ENCODE measurements at places on chromosomes 6 and 20. TPM values are rescaled to one million over a fixed set of nuclear protein-coding genes. Genes with fewer than 3 reads are reported as not detected.

The SYCP2L gene
- total RNA-seq, result 0.46 TPM

DNA sequence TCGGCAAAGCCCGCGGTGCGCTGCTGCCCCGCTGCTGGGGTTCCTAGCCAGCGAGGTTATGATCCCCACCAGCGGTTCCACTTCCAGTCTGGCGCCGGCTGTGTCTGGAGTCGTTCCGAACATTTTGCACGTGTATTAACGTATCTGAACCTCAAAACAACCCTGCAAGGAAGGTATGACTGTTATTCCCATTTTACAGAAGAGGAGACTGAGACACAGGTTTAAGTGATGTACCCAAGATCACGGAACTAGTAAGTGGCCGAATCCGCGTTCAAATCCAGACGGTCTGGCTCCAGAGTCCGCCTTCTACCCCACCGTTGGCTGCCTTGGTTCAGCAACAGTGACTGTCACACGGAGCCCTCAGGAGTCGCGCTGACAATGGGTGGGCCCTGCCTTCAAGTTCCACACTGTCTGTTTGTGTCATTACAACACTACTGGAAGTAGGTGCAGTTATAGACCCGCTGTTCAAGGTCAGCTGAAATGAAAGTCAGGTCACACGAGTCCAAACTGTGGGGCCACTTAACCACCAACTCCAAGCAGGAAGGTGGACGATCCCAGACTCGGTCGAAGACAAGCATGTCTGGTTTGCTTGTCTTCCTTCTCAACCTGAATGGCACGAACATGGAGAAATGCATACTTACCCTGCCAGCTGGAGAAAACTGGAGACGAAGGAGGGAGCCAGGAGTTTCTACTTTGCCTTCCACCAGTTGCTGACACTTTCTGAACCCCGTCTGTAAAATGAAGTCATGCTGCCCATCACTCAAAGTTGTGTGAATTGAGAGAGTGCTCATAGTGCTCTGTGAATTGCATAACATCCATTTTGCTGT is 803 bp upstream of the SRXN1 start:
- DNase-seq, result no peak

GRCh38 chr20:3871550-3872265 is 17.5 kb upstream of the PANK2 start:
- DNase-seq, result no peak

The NRN1 gene
- 1.1 TPM for total RNA-seq

GRCh38 chr6:149806127-149806526 is 56.6 kb downstream of the PCMT1 start:
- no peak for DNase-seq

DNA sequence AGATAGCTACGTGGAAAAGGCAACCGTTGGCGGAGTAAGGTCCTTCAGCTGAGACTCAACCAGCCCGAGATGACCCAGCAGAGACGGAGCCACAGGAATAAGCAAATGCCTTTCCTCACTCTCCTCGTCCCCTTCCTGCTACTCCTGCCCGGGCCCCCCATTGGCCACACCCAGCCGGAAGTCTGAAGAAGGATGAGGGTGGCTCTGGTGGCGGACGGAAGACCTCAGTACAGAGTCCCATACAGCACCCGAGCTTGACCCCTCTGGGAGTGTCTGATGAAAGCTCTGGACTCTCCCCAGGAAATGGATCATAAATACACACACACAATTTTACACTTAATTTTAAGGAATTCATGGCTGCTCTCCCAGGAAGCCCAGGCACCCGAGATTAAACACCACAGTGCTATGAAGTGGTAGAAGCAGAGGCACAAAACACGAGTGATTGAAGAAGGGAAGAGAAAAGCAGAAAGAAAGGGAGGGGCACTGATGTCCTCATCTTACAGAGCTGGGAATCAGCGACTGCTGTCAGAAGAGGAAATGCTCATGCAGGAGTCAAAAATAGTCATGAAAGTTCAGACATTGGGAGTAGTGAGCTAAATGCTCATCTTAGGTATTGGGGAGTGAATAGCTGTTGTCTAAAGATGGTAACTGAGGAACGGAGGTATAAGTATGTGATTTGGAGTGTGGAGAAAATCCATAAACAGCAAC is 125.6 kb downstream of the BANF2 start:
- no peak for DNase-seq

The PTPRA gene
- 83.6 TPM for total RNA-seq

DNA sequence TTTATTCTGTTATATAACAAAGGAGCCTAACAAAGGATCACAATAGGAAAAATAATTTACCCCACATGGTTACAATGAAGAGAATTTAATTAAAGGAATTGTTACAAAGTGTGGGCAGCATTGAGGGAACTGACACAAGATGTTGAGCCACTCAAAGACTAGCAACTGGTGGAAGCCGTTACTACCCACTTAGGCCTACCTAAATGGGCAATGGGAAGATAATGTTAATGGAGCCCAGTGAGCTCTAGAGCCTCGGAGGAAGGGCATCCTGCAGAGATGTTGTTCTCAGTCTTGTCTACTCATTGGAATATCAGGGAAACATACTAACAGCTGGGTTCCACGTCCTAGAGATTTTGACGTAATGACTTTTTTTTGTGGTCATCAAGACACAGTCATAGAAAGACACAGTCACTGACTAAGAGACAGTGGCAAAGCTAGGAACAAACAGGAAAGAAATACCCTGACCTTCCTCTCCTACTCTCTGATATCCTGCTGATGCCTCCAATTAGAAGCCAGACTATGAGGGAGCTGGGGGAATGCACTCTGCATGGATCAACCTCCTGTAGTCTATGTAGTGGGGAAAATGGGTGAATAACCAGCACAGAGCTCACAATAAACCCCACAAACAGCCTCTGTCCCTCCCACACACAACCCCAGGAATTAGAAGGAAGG is 523.8 kb upstream of the FLRT3 start:
- no peak for DNase-seq

The MPIG6B gene
- total RNA-seq, result 0.74 TPM

DNA sequence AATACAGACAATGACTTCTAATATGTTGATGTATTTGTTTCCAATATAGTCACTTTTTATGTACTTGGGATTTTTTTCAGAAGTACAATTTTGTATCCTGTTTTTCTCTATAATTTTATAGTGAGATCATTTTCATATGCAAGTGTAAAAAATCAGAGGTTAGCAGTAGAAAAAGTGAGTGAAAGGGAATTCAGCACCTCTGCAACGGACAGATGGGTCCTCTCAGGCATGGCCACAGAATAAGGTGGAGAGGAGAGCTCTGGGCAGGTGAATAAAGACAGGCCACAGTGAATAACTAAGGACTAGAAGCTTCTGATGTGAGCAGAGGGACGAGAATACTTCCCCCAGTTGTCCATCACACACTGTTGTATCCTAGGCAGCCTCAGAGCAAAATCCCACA is 210.1 kb upstream of the CNR1 start:
- DNase-seq, result no peak

- DNase-seq, result no peak
Observed at GRCh38 chr20:62266851-62267250, 28.5 kb downstream of the OSBPL2 start.

- no peak for DNase-seq
Observed at GRCh38 chr6:48961781-48962415, 501.2 kb downstream of the MMUT start.

- no peak for DNase-seq
Observed at GRCh38 chr6:21609881-21610329, 16.4 kb downstream of the SOX4 start.

- no peak for DNase-seq
Observed at GRCh38 chr6:87171938-87172633, 16.7 kb downstream of the ZNF292 start.

- DNase-seq, result no peak
Observed at GRCh38 chr20:46246559-46246958, 61.7 kb downstream of the CDH22 start.

GRCh38 chr6:135191508-135192255 is 10.6 kb downstream of the MYB start:
- DNase-seq, result no peak

DNA sequence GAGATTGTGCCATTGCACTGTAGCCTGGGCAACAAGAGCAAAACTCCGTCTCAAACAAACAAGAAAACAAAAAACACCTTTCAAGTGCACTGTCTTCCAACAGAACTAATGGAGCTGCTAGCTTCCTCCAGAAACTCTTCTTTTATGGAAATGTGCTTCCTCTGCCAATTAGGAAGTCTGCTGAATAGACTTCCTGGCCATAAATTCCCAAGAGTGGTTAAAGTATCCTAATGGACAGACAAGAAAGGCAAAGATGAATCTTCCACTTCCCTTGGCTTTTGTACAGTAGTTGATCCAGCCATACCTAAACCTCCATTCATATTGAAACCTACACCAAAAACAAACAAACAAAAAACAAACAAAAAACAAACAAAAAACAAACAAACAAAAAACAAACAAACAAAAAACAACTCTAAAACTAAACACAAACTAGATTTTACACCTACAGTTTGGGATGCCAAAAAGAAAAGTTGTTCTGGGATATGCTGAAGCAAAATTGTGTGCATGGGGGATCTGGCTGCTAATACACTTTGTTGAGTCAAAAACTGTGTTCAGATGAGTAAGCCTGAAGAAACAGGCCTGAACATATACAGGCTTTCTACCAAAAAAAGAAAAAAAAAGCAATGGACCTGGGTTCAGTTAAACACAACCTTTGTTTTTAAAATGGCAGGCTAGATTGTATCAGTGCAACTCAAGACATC is 59.8 kb upstream of the CARMIL1 start:
- no peak for DNase-seq

DNA sequence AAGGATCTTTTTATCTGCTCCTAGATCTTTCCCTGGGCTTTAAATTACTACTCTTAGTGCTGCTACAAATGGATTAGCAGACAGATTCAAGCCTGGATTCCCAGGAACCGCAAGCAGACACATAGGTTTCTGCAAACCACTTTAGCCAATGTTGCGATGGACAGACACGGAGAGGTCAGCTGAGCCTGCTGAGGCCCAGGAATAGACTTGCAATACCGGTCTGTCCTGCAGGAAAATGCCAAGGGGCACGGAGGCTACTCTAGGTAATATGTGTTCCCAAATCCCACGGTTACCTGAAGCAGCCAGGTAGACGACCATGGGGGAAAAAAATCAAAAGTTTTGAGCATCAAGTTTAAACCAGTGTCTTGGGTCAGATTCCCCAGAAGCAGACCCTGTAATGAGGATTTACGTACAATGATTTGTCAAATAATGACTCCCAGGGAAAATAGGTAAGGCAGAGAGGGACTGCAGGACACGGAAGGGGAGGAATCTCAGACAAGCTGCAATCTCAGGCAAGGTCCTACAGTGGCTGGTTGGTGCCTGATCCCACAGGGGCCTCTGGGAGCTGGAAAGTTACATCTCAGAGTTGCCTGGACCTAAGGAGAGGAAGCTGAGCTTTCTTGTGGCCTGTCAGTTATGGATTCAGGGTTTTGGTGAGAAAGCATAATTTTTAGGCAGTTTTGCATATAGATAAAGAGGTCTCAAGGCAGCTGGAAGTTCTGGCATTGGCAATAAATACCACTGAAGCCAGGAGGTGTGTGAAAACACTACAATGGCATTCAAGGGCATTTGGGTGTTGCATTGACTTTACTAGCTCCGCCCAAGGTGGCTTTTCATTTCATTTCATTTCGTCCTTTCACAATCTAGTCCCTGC is 12.5 kb downstream of the OTOR start:
- DNase-seq, result peak; percentile 47

DNA sequence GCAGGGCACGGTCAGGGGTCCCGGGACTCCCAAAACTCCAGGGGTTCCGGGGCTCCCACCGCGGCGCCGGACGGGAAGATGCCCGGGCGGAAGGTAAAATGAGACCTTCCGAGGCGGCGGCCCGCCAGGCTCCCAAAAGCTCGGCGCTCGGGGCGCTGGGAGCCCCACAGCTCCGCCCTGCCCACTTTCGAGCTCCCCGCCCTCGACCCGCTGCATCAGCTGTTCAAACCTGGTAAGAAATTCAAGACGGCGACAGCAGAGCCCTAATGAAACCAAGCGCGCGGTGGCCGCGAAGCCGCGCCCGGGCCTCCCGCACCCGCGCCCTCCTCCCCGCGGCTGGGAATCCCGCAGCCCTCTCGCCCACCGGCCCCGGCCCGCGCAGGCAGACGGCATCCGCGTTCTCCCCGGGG is 369 bp downstream of the SLC4A11 start:
- DNase-seq, result peak; percentile 36

The MRAP2 gene
- 11.5 TPM for total RNA-seq

GRCh38 chr6:72386324-72386723 is 235.5 kb upstream of the KCNQ5 start:
- no peak for DNase-seq

The FOXS1 gene
- 8.3 TPM for total RNA-seq

GRCh38 chr20:51648571-51648947 is 106.0 kb upstream of the NFATC2 start:
- DNase-seq, result no peak

The COX4I2 gene
- total RNA-seq, result 0.41 TPM

DNA sequence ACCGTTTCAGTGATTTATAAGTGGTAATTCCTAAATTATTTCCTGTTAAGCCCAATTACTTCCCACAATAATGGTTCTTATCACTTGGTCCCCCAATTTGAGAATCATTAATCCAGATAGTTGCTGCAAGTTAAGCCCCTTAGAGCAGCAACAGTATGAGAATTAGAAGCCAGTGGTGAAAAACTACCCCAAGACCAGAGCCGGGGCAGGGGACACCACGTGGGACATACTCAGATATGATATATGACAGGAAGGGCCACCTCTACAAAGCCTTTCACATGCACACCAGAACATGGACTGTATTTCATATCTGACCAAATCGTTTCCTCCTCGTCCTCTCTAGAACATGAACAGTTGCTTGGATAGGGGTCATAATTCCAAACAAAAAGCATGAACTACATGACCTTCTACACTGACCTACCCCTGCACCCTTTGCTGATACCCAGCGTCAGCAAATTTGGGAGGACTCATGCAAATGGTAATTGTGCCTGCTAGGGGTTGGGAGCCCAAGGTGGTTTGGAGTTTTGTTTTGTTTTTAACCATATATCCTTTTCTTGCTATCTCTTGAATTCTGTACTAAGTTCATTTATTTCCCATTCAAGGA is 3.9 kb downstream of the JAG1 start:
- no peak for DNase-seq

DNA sequence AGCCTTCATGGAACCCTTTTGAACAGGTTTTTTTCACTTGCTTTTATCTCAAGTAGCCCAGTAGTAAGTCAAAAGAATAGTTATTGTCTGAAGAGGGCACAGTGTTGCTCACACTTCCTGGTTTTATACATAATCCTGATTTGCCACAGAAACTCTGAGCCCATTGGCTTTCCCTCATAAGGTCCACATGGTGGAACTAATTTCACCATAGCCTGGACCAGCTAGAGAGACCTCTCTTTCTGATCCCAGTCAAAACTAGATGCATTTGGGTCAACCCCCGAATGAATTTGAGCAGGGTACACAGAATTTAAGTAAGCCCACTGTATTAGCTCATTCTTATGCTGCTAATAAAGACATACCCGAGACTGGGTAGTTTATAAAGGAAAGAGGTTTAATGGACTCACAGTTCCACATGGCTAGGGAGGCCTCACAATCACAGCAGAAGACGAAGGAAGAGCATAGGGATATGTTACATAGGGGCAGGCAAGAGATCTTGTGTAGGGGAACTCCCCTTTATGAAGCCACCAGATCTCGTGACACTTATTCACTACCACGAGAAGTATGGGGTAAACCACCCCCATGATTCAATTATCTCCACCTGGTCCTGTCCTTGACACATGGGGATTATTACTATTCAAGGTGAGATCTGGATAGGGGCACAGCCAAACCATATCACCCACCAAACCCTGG is 6.2 kb downstream of the RWDD2A start:
- DNase-seq, result no peak

The TSPO2 gene
- not detected for total RNA-seq

Data from prostate gland (tissue), 2 donors.